CD8-positive, alpha-beta T cell (primary cell): ENCODE measurements at places on chromosomes 3 and 15. TPM values are rescaled to one million over a fixed set of nuclear protein-coding genes. Genes with fewer than 3 reads are reported as not detected.

MST1R gene
- total RNA-seq: 0.58 TPM

- no peak for DNase-seq
Observed at GRCh38 chr3:189455641-189456417, 175.4 kb upstream of the TP63 start.

GRCh38 chr15:49441356-49441755, 18.3 kb downstream of the FGF7 start:
- DNase-seq: no peak

- peak; percentile 21 for DNase-seq
Observed at GRCh38 chr15:100194996-100195395, 146.8 kb downstream of the ADAMTS17 start.

GRCh38 chr15:67091071-67091979, 25.9 kb downstream of the SMAD3 start:
- DNase-seq: peak; percentile 87
